ENCODE measurements at places on chromosomes 11 and 22.

- DNase-seq, result no peak
Observed at GRCh38 chr11:32792111-32792947, 2.1 kb downstream of the CCDC73 start.

DNA sequence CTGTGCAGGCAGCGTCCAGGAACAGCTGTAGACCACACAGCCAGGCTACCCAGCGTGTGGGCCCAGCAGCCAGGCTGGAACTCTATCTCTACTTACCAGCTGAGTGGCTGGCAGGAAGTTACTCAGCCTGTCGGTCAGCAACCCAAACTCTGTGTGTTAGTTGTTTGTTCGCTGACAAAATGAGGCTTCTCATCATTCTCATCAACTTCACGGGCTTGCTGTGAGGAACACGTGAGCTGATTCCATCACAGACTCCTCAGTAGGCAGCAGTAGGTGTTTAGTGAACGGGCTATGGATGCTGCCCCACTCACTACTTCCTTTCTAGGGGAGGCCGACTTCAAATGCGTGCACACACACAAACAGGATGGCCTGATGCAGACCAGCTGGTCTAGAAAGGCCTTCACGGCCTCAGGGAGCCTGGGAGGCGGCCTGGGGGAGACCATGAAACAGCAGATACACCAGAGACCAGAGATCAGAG, 830 bp upstream of the SPDYC start:
- no peak for DNase-seq

DNA sequence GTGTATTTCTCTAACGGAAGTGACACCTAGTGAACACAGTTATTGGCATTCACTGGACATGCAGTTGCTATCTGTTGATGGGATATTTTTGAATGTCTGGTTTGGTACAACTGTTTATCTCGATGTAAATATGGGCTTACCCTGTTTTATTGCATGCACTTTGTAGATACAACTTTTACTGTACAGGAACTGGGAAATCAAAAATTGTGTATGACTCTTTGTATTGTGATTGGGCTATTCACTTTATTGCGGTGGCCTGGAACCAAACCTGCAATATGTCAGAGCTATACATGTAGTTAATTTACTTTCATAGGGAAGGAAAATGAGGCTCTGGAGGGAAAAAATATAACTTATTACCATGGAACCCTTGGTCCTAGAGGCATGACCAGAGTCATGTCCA, 380.7 kb upstream of the KIRREL3 start:
- DNase-seq, result no peak

GRCh38 chr11:125275905-125276618, 111.5 kb downstream of the PKNOX2 start:
- no peak for DNase-seq

- DNase-seq, result no peak
Observed at GRCh38 chr11:131662993-131663392, 292.6 kb downstream of the NTM start.

GRCh38 chr22:22892096-22893052, 4.8 kb downstream of the IGLL5 start:
- no peak for DNase-seq

DNA sequence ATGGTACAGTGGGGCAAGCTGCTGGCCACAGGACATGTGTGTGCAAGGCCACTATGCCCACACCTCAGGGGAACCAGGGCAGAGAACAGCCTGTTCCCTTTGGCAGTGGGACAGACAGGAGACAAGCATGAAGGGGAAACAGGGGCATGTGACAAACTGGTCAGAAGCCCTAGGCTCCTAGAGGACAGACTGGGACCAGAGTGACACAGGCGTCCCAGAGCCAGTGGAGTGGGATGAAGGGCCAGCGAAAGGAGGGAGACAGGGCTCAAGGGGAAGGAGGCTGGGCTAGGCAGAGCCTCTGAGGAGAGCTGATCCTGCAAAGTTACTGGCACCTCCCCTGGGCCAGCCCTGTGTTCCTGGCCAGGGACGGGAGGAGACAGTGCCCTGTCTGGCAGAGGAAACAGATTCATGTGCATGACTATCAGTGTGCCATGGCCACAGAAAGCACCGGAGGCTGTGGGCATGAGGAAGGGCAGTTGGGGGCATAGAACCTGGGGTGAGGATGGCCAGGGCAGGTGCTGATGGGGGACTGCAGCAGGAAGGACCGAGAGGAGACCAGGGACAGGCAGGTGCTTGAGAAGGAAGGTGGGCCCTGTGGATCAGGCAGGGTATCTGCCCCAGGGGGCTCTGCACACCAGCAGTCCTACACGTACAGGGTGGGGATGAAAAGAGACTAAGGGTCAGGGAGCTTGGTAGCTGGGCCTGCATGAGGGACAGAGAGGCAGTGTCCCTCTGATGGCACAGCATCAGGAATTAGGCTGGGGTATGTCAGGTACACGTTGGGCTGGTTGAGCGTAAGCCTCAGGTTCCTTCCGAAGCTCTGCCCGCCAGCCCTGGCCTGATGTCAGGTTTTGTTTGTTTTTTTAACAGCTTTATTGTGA, 9.8 kb downstream of the DERL3 start:
- no peak for DNase-seq

- no peak for DNase-seq
Observed at GRCh38 chr11:78920329-78920728, 345.7 kb upstream of the NARS2 start.

- DNase-seq, result no peak
Observed at GRCh38 chr11:12667646-12668045, 6.6 kb upstream of the TEAD1 start.

DNA sequence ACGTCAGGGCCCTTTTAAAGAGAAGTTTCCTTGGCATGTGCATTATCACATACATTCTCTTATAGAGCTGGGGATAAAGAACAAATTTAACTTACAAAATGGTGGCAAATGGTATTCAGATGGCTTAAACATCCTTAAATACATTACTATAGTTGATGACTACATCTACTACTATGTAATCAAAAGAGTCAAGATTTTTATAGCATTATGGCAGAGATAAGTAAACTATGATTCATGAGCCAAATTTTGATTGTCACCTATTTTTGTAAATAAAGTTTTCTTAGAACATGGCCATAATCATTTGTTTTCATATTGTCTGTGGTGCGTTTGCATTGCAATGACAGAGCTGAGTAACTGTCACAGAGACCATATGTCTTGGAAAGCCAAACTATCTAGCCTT, 1188.6 kb upstream of the TENM4 start:
- no peak for DNase-seq

- DNase-seq, result peak; percentile 9
Observed at GRCh38 chr11:13207665-13208594, 69.7 kb upstream of the BMAL1 start.

GRCh38 chr22:40412441-40412840, 42.0 kb downstream of the SGSM3 start:
- no peak for DNase-seq

GRCh38 chr11:111082664-111083063, 162.9 kb upstream of the POU2AF2 start:
- DNase-seq, result no peak

DNA sequence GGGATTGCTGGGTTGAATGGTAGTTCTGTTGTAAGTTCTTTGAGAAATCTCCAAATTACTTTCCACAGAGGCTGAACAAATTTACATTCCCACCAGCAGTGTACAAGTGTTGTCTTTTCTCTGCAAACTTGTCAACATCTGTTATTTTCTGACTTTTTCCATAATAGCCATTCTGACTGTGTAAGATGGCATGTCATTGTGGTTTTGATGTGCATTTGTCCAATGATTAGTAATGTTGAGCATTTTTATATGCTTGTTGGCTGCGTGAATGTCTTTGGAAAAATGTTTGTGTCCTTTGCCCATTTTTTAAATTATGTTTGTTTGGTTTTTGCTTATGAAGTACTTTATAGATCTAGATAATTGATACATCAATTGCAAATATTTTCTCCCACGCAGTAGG, 1025.0 kb downstream of the JRKL start:
- no peak for DNase-seq

DNA sequence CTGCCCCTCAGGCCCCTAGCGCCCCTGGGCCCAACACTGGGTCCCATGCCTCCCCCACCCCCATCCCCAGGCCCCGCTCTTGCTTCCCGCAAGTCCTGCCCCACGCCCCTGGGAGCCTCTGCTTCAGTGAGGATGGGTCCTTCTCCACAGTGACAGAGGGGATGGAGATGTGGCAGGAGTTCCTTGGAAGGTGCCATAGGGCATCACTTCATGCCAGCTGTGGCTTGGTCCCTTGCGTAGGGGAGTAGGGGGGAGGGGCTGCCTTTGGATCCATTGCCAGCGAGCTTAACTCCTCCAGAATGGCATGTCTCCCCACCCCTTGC, 9.5 kb upstream of the TBC1D22A start:
- DNase-seq, result no peak

DNA sequence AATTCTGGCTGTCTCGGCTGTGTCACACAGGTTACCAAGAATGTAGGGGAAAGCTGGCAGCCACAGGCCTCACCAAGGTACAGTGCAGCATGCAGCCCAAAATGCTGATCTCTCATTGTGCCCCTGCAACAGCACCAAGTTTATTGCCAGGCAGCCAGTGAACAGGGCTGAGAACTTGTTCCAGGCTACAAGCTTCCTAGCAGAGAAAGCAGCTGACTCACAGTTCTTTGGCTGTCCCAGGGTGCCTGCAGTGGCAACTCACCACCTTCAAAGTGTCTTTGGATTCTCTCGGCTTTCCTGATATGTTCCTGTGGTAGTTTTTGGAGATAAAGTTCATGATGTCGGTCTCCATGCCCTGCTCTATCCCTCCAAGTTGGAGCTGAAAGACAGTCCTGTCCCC, 719.1 kb upstream of the ANO3 start:
- no peak for DNase-seq

All from HuH-7.5 (cell line).